ENCODE measurements at places on chromosomes 5 and 9.

- no peak for DNase-seq
These were observed 118.7 kb downstream of the DROSHA start for GRCh38 chr5:31413030-31413812.

- no peak for DNase-seq
These were observed 116.0 kb downstream of the NMUR2 start for GRCh38 chr5:152288917-152289595.

- no peak for DNase-seq
These were observed 17.0 kb downstream of the BTF3 start for GRCh38 chr5:73515232-73515631.

DNA sequence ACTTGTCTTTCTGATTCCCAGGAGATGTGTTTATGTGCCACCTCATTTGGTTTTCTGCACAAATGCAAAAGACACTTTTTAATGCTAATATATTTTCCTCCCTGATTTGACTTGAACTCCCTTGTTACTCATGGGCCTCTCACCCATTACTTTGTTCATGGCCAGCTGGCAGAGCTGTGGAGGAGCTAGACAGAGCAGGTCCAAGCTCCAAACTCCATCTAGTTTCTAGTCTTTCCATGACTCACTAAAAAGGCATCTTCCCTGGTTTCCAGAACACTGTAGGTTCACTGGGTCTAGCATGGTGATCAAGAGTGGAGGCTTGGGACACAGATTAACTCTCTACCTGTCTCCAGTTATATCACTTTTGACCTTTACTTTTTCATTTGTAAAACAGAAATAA lies 161.0 kb upstream of the SLC28A3 start:
- no peak for DNase-seq

- no peak for DNase-seq
These were observed 228.0 kb upstream of the KIF2A start for GRCh38 chr5:62077823-62078550.

DNA sequence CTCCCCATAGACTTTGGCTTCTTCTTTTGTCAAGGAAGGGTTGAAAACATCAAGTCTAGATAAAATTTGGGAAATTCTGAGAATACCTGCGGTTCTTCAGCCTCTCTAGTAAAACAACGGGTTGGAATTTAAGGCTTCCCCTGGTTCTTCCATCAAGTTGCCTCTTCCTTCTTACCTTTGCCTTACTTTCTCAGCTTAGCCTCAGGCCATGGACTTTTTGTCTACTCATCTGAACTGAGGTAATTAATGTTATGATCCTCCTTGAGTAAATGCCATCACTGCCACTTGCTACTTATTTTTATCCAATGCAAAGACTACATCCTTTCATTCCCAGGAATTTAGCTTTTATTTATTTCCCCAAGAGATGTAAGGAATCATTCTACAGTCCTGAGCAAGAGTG lies 184.4 kb downstream of the MPDZ start:
- DNase-seq: no peak

- no peak for DNase-seq
These were observed 8.0 kb downstream of the SRFBP1 start for GRCh38 chr5:121969660-121970295.

DNA sequence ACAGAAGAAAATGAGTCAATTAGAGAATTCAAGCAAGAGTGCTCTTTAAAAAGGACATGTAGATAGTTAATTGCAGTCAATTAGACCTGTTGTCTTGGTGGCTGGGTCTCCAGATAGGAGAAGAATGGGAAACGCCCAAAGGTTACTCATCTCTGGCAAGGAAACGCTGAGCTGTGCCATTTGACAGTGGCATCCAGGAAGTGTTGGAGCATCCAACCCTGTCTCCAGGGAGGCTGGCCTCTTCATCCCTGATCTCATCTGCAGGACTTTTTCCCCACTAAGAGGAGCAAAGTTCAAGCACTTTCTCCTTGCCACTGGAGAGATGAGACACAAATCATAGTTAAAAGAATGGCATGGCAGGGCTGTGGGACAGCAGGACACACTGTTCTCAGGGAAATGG lies 111.7 kb upstream of the MSX2 start:
- DNase-seq: no peak

DNA sequence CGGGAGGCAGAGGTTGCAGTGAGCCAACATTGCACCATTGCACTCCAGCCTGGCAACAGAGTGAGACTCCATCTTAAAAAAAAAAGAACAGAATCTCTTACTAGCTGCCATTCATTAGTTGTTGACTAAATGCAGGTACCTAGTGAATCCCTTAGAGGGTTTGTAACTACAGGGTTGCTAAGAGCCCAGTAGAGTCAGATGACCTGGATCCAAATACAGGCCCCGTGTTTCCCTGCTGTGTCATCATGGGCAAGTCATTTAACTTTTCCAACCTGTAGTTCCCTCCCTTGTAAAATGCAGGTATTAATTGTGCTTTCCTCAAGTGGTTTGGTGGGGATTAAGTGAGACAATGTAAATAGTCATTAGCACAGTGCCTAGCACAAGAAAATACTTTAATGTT lies 32.8 kb downstream of the PLAC8L1 start:
- DNase-seq: no peak

DNA sequence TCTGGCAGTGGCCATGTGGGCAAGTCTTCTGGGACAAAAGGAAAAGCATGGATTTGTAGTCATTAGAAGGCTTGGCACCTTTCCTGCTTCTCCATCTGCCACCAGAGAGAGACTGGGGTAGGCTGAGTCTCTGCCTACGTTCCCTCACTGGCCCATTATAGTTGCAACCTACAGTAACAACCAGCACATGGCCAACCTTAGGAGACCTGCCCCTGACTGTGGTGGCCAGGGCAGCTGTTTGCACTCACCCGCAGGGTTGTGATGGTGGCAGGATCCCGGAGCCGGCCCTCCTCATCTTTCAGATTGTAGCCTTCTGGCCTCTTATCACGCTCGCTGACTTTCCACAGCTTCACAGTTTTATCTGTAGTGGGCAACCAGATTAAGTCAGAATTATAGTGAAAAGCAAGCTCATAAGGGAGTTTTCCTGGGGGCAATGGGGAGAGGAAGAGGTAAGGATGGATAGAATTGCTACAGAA lies 174.9 kb upstream of the GPR151 start:
- DNase-seq: no peak

DNA sequence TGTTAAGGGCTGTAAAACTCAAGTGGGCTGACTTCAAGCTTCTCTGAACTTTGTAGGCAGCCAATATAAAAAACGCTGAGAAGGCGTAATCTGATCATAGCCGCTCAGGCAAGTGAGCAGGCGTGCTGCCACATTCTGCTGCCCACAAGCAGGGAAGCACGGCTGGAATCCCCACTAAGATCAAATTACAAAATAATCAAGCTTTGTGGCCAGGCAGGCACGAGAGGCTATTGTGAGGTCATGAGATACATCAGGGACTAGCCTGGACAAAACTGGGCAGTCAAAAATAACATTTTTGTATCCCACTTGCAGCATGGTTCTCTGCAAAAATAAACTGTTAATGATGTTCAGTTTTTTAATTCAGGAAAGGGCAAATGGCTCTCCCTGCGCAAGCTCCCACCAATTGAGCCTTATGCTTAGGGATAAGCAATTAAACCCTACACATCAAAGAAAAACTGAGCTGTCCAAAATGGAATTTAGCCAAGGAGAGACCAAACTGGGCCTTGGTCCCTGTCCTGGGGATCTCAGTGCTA lies 64.0 kb downstream of the POU5F2 start:
- DNase-seq: no peak

GRCh38 chr9:90864779-90865178 lies 63.2 kb downstream of the SYK start:
- no peak for DNase-seq

DNA sequence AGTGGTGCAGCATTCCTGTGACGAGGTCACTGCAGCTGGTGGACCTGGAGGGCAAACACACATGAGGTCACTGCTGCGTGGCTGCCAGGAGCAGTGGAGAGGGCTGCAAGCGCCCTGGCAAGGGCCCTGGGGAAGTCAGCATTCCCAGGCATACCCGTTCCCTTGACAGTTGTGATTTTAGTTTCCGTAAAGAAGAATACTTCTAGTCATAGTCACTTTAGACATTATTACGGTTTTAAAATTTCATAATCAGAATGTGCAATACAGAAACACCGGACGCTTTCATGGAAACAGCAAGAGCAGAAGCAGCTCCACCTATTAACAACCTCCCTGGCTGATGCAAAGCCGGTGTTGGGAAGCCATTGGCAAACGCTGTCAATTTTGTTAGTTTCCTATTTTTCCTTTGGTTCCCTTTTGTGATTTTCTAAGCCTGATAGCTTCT lies 129.8 kb downstream of the GADD45G start:
- DNase-seq: no peak

- DNase-seq: no peak
These were observed 34.2 kb downstream of the ASS1 start for GRCh38 chr9:130478736-130479575.

GRCh38 chr9:121895818-121896544 lies 197.1 kb downstream of the TTLL11 start:
- DNase-seq: peak; percentile 36

- DNase-seq: no peak
These were observed 28.1 kb downstream of the SLC22A4 start for GRCh38 chr5:132322266-132322665.

DNA sequence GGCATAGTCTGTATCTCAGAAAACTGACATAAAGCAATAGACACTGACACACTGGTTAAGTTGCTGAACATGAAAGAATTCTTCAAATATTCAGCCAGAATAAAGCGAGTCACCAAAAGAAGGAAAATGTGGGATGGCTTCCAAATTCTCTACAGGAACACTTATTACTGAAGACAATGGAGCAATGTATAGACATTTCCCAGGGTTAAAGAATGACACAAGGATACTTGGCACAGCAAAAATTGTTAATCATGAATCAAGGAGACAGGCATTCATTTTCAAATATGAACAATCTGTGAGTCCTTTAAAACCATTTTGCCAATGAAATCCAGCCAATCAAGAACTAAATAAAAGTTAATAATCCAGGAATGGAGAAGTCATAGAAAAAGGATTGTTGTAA lies 92.5 kb downstream of the MTX3 start:
- DNase-seq: no peak

DNA sequence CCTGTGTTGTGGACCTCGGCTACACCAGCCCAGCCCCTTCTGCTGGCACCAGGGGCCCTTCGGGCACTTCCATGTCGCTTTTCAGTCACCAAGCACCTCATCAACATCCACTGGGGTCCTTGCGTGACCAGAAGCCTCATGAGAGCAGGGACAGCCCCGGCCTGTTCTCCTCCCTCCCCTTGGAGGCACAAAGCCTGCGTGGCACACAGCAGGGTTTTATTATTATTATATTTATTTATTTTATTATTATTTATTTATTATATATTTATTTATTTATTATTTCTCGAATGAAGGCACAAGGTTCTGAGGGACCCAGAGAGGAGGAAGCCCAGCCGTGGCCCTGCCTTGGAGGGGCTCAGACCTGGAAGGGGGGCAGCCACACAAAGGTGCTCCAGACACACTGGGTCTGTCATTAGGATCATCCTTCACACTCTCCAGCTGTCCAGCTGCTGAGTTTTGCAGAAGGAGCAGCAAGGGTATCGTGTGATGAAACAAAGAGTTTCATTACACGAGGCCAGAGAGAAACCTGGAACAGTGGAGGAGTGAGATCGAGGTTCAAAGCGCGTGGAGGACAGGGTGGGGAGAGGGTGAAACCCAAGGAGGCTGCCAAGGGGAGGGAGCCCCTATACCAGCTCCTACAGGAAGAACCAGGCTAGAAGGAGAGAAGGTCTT lies 5.2 kb downstream of the VAV2 start:
- DNase-seq: no peak

GRCh38 chr9:109411069-109411761 lies 86.9 kb downstream of the PTPN3 start:
- DNase-seq: no peak

GRCh38 chr9:138120072-138120471 lies 242.5 kb downstream of the CACNA1B start:
- DNase-seq: no peak

DNA sequence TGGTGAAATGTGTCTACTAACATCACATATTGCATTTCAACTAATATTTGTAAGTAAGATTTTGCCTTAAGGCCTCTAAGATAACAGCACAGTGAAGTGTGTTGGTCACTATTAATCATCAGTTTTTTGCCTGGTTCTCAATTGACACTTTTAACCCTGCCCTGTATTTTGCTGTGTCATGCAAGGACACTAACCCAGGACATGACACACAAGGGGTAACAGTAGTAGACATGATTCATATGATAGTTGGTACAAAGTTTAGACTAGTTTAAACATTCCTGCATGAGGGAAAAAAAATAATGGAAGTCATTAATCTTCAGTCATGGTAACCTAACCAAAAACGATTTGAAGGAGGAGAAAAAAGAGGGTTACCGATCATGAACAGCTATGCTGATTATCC lies 207.0 kb downstream of the DEPDC1B start:
- DNase-seq: peak; percentile 25

DNA sequence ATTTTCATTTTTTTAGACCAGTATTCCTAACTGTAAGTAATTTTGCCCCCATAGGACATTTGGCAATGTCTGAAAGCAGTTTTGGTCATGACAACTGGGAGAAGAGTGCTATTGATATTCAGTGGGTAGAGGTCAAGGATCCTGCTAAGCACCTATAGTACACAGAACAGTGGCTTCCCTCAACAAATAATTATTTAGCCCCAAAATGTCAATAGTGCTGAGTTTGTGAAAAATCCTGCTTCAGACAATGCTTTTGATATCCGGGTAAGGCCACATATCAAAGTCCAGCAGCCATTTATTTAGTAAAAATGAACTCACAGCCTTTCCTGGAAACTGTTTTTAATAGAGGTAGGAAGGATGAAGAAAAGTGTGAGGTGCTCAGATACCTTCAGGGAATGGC lies 8.1 kb upstream of the TARS1 start:
- no peak for DNase-seq

GRCh38 chr9:76984486-76984885 lies 35.0 kb upstream of the FOXB2 start:
- no peak for DNase-seq

GRCh38 chr5:150044329-150044681 lies 42.0 kb downstream of the CSF1R start:
- peak; percentile 50 for DNase-seq

DNA sequence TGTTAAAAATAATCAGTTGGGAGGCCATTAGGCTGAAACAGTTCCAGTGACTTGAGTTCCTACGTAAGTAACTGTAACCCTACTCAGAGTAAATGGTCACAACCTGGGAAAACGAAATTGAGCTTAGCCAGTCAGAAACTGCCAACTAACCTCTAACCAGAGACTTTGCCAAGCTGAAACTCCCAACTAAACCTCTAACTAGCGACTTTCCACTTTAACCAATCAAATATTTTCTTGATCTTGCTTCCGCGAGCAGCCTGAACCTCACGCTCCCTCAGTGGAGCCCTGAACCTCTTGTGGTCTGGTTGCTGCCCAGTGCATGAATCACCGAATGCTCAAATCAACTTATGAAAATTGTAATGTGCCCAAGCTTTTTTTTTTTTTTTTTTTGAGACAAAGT lies 156.2 kb downstream of the MED10 start:
- no peak for DNase-seq
